Aorta (tissue), 5 donors: ENCODE measurements at places on chromosomes 13 and 19.
A peak's percentile ranks its signal among the peaks of the same experiment; 100 is the strongest.

DNA sequence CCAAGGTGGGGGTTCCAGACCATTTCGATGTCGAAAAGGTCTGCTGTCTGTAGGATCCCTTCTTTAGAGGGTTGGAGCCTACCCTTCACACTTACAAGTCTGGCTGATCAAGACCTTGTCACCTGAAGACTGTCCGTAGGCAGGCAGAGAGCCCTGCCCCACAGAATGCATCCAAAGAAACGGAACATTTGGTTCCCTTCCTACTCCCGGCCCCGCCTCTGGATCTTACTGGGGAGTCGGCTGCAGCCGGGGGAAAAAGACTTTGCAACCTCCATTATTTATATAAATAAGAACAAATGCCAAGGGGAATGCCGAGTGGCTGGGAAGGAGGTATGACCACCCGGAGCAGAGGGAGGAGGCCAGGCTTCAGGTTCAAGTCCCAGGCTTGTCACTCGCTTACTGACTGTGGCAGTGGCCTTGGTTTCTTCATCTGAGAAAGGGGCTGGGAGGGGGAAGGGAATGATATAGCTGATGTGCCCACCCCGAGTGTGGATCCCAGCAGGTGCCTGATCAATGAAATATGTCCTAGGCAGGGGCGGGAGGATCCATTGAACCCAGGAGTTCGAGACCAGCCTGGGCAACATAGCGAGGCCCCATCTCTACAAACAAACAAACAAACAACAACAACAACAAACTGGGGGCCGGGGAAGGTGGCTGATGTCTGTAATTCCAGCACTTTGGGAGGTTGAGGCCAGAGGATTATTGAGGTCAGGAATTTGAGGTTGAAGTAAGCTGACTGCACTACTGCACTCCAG is 48.7 kb downstream of the RFX2 start:
- DNase-seq = no peak

GRCh38 chr13:109140479-109141349 is 511.3 kb downstream of the MYO16 start:
- no peak for DNase-seq

- no peak for DNase-seq
Observed at GRCh38 chr19:19558055-19558454, 20.0 kb downstream of the CILP2 start.

GRCh38 chr13:69761581-69761980 is 346.0 kb upstream of the ATXN8OS start:
- DNase-seq = no peak

DNA sequence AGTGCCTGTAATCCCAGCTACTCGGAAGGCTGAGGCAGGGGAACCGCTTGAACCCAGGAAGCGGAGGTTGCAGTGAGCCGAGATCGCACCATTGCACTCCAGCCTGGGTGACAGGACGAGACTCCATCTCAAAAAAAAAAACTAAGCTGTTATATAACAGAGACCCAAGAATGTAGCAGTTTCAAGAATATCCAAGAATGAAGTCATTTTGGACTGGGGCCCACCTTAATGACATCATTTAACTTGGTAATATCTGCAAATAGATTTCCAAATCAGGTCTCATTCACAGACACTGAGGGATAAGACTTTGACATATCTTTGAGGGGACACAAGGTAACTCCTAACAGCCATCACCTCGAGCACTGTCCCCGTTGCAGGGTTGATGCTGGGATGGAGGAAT is 36.5 kb upstream of the MRI1 start:
- no peak for DNase-seq

- no peak for DNase-seq
Observed at GRCh38 chr13:66565279-66565678, 664.9 kb downstream of the PCDH9 start.

GRCh38 chr13:61795580-61795979 is 379.9 kb upstream of the PCDH20 start:
- DNase-seq = no peak

DNA sequence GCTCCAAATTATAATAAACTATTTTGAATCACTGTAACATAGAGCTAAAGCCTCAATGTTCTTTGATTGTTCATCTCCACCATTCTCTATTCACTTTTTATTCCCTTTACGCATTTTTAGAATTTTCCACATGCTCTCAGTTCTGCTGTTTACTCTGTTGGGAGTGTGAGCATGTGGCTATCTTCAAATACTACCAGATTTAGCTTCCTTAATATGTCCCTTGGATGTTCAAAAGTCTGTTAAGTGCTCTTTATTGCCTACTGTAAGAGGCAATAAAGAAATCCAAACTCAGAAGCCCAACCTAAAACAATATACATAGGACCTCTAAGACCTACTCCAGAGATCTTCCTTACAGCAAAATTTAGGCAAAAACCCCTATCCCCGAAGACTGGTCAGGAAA is 34.5 kb downstream of the MTMR6 start:
- no peak for DNase-seq

DNA sequence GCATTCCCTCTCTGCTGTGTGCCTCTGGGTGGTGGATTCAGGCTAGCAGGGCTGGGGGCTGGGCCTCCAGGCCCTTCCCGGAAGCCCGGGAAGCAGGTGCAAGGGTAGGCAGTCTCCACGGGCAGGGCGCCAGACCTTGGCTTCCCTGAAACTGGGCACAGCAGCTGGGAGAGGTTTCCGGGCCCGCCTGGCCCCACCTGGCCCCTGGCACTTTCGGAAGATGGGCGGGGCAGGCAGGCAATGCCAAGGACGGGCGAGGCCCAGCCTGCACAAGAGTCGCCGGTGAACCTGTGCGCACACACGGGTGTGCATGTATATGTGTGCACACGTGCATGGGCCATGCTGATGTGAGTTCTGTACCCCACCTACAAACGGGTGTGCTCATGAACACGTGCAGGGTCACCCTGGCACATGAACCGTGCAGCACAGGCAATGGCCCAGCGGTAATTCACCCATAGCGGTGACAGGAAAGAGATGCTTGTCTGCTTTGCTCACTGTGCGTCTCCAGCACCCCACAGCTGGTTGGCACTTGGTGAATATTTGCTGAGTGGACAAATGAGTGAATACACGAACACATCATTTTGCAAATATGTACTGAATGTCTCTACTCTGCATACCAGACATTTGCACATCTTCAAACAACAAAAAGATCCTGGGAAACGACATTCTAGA is 15.3 kb downstream of the GADD45B start:
- no peak for DNase-seq

DNA sequence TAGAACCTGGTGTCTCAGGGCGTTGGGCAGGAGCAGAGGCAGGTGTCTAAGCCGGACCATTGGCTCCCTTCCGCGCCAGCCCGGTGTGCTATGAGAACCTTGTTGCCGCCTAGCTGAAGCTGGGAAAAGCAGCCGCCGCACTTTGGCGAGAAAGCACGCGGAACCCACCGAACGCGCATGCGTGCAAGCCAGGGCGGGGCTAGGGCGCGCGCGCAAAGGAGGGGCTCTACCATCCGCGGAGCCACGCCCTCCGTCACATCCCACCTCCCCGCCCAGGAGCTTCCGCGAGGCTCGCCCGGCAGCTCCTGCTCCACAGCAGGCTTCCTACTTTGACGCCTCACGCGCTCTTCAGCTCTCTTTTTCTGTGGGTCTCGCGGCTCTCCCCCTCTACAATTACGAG is 51.3 kb downstream of the WDR87 start:
- DNase-seq = peak; percentile 64

GRCh38 chr13:35473802-35474201 is 2.7 kb downstream of the MAB21L1 start:
- DNase-seq = no peak

- DNase-seq = peak; percentile 71
Observed at GRCh38 chr19:45973553-45974338, at the start of gene NOVA2. Gene NOVA2, minus strand, starts transcription at chr19:45973865. Its CDS starts 514 bp downstream, at chr19:45973351.

DNA sequence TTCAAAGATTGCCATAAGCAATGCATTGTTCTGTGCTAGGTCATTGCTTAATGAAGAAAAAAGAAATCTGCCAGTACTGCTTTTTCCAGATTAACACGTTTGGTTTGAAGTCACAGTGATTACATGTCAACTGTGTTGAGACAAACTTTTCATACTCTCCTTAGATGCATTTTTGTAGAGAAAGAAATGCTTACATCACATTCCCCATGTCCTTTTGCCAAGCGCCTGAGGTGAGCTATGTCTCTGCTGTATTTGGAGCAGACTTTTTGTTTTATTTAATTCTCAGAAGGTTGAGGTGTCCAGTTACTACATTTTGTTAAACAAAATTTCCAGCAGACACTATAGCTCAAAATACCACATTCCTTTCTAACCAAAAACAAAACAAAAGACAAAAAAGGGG is 16.2 kb downstream of the LACC1 start:
- DNase-seq = no peak

- no peak for DNase-seq
Observed at GRCh38 chr13:32254416-32254815, 60.7 kb downstream of the ZAR1L start.

DNA sequence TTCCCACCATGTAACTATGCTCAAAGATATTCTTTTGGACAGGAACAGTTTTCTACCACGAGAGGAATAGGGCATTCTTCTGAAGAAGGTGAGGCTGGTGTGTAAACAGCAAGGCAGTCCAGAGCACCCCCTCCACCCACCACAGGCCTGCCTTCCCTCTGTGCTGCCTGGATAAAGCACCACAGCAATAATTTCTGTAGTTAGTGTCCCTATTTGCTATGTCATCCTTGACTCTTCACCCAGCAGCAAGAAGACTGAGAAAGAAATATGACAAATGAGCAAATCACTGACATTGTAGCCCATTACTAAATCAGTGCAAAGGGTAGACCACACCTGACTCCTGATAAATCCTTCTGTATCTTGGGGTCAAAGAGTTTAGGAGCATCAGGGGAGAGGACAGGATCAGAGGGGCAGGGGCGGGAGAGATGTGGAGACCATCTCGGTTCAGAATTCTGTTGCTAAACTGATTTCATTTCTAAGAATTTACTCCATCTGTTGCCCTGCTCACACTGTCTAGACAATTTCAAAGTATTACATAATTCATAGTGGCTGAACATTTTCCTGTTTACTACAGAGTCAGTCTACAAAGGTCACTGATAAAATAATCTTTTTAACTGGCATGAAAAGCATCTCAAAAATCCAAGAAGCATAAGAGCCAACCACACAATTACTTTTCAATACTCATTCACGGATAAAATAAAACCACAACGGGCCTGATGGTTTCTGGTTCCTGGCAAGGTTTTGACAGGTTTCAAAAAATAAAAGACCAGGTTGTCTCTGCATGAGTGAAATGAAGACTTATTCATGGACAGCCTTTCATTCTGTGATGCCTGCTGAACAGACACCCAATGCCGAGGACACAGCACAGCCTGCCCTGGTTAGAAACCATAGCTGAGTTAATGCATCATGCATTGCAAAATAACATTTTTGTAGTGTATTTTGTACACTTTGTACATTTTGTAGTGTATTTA is 88.4 kb upstream of the IRS2 start:
- no peak for DNase-seq

- DNase-seq = no peak
Observed at GRCh38 chr19:35860818-35861639, 4.3 kb downstream of the KIRREL2 start.

- DNase-seq = no peak
Observed at GRCh38 chr13:31267126-31267784, 67.5 kb downstream of the B3GLCT start.

DNA sequence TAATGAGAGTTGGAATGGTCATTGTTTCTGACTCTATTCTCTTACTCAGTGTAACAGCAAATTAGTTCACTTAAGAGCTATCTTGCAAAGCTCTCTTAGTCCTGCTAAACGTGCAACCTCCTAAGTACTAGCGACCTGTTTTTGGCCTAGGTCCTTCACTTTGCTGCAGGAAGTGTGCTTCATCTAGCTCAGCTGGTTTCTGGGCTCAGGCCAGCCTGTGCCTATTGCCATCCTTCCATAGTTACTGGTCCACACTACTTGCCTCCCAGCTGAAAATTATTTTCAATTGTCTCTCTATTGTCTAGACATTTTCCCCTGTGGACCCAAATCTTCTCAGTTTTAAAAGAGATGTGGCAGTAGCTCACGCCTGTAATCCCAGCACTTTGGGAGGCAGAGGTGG is 561.3 kb downstream of the FGF9 start:
- no peak for DNase-seq

- no peak for DNase-seq
Observed at GRCh38 chr13:49828453-49828852, 36.0 kb upstream of the KPNA3 start.

DNA sequence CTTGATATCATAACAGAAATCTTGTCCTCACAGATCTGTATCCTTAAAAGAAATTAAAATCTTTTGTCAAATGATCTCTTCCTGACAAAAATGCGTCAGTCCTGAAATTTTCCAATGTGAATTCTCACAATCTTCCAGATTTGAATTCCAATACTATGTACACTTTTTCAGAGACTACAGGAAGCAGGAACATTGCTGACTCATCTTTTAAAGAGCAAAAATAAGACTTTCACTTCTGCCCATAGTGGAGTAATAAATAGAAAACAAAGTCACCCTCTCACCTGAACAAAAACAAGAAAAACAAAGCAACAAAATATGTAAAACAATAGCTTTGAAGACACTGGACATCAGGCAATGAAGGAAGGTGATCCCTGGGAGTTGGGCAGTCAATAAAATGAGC is 167.0 kb upstream of the IPO5 start:
- DNase-seq = no peak

DNA sequence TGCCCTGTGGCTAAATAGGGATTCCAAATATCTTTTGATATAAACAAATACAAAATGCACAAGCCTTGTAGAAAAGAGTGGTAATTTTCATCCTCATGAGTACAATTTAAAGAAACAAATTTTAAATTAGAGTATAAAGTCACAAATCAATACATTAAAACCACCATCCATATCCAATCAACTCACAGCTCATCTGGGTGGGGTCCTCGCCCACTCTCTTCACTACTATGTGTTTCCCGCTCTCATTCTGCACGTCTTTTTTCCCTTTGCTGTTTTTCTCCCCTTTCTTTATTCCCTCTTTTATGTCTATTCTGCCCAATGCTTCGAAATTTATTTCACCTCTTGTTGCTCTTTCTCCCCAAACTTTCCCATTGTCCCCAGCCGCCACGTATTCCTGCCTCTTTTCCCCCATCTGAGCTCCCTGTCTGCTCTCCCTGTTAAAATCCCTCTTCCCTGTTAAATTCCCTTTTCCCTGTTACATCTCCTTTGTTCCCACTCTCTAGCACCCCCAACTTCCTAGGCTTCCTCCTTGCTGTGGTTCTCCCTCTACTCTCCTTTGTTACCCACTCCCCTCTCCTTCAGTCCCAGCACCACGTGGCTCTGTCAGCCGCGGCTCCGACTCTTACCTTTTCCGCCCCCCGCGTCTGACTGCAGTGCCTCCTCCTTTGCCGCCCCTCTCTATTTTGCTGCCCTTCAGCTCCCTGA is 1.3 kb downstream of the ZNF616 start:
- DNase-seq = peak; percentile 78

DNA sequence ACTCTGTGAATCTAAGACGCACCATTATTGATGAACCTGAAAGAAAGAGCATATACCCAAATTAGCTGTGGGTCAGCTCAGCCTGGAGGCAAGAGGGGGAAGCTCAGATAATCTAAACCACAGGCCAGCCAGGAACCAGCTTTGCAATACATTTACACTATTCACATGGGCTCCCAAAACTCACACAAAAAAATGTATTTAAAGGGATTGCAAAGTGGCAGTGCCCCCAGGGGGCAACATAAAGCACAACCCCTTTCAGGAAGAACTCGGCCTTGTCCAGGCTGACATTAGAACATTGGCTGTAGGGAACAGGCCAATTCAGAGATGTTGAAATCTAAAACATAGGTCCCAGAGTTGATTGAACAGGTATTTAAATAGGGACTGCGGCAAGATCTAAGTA is 3.2 kb upstream of the PROZ start:
- DNase-seq = no peak
